ENCODE measurements at places on chromosomes 3 and 15. TPM values are rescaled to one million over a fixed set of nuclear protein-coding genes. Genes with fewer than 3 reads are reported as not detected.

ADAMTS17 gene
- polyA plus RNA-seq: 0.11 TPM

FAM43A gene
- polyA plus RNA-seq: 3.9 TPM

TMIE gene
- polyA plus RNA-seq: 0.33 TPM

ANKRD34C gene
- not detected for polyA plus RNA-seq

PLSCR4 gene
- 10.6 TPM for polyA plus RNA-seq

IL17RD gene
- polyA plus RNA-seq: 0.60 TPM

SENP8 gene
- 1.0 TPM for polyA plus RNA-seq

COL6A5 gene
- polyA plus RNA-seq: not detected

GDPGP1 gene
- 2.6 TPM for polyA plus RNA-seq

CACNA2D3 gene
- polyA plus RNA-seq: 3.0 TPM

DPPA4 gene
- polyA plus RNA-seq: not detected

SLC28A2 gene
- not detected for polyA plus RNA-seq

CRABP1 gene
- not detected for polyA plus RNA-seq

SETD2 gene
- polyA plus RNA-seq: 18.8 TPM

GOLGA6L7 gene
- not detected for polyA plus RNA-seq

DYNLT2B gene
- polyA plus RNA-seq: 13.3 TPM

Measured in adipose tissue (tissue), 3 donors.